DMS153 (cell line): ENCODE measurements at places on chromosomes 4 and X.

GRCh38 chrX:9195199-9195880 lies 161.4 kb upstream of the FAM9B start:
- DNase-seq, result no peak

DNA sequence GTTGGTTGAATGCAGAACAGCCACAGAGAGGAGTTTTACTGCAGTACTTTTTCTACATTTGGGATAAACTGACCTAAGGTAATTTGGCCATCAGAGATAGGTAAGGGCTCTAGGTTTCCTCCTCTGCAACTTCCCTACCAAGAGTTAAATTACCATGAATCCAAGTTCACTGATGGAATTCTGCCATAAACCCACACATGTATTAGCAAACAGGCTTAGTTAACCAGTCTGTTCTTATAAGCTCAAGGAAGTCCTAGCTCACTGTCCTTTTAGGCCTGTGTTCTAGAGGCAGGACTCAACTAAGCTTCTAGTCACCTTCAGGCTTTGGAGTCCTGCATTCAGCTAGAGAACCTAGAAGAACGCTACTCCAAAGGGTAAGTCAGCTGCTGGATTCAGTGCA lies 4.0 kb downstream of the FAM114A1 start:
- no peak for DNase-seq

- no peak for DNase-seq
Measured at GRCh38 chr4:16136311-16136710, 52.5 kb upstream of the PROM1 start.

- no peak for DNase-seq
Measured at GRCh38 chrX:30900227-30900626, 11.2 kb upstream of the TAB3 start.

DNA sequence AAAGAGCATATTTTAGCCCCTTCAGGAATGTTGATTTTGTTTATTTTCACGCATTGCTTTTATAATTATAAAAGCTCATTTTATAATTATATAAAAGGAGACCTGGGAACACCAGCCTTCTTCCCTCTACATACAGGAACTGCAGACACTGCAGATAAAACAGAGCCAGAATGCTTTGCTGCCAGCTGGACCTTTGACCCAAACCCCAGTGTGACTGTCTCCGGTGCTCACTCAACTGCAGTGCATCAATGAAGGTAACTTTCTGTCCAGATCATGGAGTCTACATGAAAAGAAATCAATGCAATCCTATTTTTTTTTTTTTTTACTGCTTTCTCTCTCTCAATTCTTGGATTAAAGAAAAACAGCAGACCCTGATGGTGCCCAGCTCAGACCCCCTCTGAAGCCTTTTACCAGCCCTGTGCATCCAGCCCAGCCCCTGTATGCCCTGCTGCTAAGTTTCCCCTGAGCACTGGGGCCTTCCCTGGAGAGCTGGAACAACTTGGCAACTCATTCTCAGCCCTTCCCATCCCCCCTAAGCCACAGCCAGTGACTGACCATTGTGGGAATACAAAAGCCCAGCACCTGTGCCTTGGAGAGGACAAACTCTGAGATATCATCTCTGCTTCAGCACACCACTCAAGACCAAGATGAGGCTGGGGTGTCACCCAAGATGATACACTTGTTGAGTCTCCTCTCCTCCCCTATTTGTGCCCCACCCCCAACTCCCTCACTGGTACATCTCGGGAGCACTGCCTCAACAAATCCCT lies 182.1 kb downstream of the EVC2 start:
- no peak for DNase-seq

DNA sequence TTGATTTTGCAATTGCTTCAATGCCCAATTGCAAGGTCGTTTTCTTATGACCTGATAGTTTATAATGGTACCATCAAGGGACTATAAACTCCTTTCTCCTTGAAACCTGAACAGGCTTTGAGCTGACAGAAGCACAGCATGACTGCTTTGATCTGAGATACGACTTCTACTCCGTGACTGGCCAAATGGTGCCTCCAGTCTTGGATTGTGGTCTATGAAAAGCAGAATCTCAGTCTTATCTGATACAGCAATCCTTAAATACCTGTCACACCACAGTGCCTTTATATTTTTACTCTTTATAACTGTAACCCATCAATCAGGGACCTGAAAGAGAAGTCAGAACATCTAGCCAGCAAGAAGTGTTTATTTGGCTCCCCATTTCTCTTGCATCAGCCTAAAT lies 93.1 kb downstream of the DOCK11 start:
- DNase-seq, result no peak

DNA sequence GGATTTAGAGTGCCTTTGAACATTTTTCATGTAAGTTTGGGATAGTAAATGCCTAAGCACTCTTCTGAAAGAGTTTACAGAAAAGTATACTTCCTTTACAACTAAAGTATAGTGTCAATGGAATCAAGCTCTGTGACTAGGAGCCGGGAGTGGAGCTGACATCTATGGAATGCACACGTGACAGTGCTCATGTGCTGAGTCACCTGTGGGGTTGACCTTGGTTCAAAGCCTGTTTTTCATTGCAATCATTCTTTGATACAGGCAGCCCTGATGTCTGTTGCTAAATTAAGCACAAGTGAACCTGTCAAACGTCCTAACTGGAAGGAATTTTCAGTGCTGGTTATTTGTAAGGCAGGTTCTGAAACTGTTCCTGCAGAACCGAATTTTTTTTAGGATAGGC lies 82.5 kb downstream of the GPAT3 start:
- DNase-seq, result no peak

- no peak for DNase-seq
Measured at GRCh38 chrX:46628460-46629371, 55.2 kb downstream of the CHST7 start.

DNA sequence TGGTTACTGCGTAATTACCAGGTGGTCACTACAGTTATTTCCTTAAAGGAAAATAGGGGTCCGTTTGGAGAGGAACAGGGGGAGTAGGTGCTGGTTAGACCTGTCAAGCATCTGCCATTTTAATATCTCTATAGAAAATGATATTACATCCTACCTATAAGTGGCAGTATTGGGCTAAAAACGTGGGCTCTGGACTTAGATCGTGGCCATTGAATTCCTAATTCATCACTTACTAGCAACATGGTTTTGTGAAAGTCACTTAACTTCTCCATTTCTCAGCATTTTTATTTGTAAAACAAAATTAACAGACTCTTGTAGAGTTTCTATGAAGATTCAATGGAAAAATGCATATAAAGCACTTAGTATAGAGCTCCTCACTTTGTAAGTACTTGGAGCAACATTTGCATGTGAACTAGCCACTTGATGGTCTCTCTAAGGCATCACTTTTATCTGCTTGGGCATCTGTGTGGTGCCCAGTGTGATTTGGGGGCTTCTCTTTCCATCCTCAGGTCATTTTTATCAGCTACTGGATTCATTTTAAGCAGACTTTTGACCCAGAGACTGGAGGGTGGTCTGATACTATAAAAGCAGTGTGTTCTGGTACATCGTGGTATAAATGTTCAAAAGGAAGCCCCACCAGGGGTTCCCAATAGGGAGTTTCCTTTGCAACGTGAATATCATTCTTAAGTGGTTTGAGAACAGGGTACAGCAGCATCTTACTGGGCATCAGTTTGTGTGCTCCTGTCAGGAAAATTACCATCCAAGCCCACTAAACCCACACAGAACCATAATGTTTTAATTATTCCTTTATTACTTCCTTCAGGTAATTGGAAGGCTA lies 42.7 kb upstream of the RASSF6 start:
- peak; percentile 50 for DNase-seq

- DNase-seq, result no peak
Measured at GRCh38 chrX:46637938-46638337, 64.4 kb downstream of the CHST7 start.

- no peak for DNase-seq
Measured at GRCh38 chr4:47143261-47143660, 111.9 kb downstream of the GABRB1 start.

DNA sequence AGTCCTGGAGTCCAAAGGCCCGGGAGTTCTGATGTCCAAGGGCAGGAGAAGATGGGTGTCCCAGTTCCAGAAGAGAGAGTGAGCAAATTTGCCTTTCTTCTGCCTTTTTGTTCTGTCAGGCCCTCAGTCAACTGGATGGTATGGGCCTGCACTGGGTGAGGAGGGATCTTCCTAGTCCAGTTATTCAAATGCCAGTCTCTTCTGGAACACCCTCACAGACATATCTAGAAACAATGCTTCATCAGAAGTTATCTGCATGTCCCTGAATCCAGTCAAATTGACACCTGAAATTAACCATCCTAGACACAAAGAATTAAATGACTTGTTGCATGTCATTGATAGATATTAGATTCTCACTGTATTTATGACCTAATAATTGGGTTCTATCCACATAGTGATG lies 48.5 kb upstream of the TSPAN5 start:
- no peak for DNase-seq

DNA sequence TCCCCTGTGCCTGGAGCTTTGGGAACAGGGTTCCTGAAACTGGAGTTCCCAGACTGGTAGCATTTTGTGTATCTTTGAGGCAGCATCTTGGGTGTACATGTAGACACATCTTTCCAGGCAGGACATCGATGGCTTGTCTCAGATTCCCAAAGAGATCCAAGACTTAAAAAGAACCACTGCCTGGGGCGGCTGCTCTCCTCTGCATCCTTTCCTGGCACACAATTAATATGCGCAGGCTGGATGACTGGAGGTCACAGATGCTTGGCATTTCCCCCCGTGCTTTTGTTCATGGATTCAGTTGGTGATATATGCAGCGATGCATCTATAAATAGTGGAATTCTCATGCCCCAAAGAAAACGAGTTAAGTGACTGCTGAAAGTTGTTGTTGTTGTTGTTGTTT lies 80.5 kb downstream of the CLDN34 start:
- no peak for DNase-seq

DNA sequence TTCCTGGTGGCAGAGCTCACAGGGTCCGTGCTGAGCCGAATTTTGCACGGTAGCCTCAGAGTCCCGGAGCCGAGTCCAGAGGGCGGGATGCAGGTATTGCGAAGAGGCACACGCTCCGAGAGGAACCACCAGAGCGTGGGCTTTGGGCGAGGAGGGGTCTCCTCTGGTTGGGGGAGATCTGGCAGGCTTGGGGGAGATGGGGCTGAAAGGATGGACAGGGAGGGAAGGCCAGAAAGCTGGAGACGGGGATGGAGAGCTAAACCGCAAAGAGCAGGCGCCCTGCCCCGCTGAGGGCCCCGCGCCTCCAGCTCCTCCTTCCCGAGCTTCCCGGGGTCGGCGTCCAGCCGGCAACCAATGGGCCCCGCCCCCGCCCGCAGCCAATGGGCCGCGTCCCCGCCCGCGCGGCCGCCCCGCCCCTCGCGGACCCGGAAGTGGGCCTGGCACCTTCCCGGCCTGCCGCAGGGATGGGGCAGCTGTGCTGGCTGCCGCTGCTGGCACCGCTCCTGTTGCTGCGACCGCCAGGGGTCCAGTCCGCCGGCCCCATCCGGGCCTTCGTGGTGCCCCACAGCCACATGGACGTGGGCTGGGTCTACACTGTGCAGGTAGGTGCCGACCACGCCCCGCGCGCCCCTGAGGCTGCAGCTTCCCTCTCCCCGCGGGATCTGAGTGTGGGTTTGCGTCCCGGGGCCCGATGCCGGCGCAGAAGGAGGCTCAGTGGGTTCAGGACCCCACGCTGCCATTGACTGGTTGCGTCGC lies at the start of gene MAN2B2:
TSS of gene MAN2B2 (plus strand) at position 443 of the 756 bp plus-strand sequence. CDS start at position 465, 22 bp downstream.
- peak; percentile 20 for DNase-seq

- DNase-seq, result no peak
Measured at GRCh38 chr4:120353235-120353634, 286.6 kb upstream of the MAD2L1 start.

DNA sequence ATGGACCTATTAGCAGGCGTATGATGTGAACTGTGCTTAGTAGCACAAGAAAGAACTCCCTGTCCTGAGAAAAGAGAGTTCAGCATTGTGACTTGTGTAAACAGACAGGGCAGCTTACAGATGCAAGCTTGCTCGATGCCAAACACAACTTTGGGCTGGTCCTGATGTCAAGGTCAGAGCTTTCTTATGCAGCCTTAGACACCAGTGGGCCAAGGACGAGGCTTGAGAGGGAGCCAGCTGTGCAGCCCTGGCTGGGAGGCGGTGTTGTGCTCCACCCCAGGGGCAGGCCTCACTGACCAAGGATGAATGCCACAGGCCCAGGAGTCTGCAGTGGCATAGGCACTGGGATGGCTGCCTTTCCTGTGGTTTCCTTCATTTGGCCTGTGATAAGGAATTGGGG lies 35.4 kb downstream of the JADE1 start:
- no peak for DNase-seq

- no peak for DNase-seq
Measured at GRCh38 chrX:264634-265455, 16.3 kb upstream of the PLCXD1 start.

- DNase-seq, result no peak
Measured at GRCh38 chr4:66219401-66219800, 549.1 kb upstream of the EPHA5 start.

DNA sequence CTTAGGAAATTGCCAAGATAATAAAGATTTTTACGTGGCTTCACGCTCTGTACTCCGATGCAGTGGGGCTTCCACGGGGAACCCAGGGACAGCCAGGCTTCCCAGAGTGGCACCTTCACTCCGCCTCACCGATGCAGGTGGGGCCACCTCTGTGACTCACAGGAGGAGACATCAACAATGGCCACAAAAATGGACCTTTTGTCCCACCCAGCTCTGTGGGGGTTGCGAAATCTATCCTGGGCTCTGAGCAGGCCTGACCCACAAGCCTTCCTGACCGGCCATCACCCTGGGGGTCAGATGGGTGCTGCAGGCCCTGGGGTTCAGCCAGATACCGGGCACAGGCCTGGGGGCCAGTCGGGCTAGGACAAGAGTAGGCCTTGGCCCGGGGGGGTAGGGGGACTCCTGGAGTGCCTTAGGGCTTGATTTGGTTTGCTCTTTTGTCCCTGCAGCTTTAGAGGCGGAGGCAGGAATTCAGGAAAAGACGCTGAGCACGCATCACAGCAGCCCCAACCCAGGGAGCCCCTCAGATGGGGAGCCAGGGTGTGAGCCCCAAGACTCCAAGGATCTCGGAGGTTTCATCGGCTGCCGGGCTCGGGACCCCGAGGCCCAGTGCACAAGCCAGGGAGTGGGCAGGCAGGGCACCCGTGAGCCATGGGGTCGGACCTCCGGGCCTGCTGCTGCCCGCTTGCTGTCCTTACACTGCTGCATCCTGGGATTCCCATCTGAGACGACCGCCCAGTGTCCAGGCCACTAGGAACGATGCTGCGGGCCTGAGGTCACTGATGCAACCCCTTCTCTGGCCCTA lies 136.5 kb upstream of the NKX1-1 start:
- no peak for DNase-seq

GRCh38 chrX:136584545-136584944 lies 52.5 kb downstream of the VGLL1 start:
- DNase-seq, result no peak

DNA sequence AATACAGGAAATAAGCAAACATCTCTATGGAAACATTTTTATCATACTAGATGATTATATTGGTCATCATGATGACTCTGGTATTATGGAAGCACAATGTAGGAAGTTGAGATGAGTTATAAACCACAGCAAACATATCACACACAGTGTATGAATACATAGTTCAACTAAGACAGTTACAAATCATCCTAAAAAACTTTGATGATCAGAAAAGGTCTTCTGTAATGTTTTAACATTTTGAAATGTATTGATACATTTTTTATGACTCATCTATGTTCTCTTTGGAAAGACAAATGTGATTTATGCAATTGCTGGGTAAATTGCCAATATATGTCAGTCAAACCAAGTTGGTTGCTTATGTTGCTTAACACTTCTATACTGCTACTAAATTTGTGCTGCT lies 4.8 kb downstream of the CXCL3 start:
- DNase-seq, result no peak

GRCh38 chr4:8592366-8593263 lies at the start of gene CPZ:
TSS of gene CPZ (plus strand) at chr4:8592765. CDS start at chr4:8592834, 69 bp downstream.
- DNase-seq, result no peak
